Neural crest cell (in vitro differentiated cells): ENCODE measurements at places on chromosomes 5 and 9.

DNA sequence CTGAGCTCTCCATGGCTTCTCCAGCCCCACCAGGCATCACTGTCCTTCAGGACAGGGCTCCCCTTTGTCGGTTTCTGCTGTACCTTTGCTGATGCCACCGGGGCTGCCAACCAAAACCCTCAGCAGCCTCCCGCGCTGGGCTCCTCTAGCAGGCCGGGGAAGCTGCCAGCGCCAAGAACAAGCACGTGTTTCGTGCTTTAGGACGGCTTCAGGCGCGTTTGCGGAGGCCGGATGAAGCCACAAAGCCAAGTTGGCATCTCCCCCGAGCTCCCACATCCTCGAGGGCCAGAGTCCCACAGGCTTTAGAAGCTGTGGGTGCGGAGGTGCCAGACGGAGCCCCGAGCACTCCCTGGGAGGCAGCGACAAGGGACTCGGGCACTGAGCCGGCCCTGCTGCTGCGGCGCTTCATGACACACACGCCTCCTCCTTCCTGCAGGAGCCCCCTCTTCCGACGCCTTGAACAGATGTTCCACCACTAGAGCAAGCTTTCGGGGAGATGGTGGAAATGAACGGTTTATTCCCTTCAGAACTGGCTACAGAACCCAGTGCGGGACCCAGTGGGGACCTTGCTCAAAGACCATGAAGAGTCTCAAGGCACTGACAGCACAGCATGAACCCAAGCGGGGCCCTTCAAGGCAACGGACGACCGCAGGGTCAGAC is 36.7 kb downstream of the SARDH start:
- no peak for DNase-seq

- no peak for DNase-seq
Observed at GRCh38 chr5:137666461-137666850, 69.4 kb downstream of the KLHL3 start.

DNA sequence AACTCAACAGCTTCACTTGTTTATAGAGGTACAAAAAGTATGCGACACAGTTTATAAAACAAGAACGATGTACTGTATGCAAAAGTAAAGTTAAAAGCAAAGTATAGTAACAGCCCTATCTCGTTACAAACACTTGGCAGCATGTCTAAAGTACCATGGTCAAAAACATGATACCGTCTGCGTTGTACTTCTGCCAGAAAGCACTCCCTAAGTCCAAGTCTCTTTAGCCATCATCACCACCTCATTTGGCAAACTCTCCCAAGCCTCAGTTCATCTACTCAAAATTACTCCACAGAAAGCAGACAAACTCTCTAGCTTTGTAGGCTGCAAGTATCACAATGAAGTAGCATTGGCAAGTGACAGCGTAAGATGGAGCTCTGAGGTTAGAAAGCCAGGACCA is 73.4 kb downstream of the NFIB start:
- DNase-seq: no peak

GRCh38 chr5:78636682-78637081 is 11.9 kb downstream of the LHFPL2 start:
- DNase-seq: no peak

DNA sequence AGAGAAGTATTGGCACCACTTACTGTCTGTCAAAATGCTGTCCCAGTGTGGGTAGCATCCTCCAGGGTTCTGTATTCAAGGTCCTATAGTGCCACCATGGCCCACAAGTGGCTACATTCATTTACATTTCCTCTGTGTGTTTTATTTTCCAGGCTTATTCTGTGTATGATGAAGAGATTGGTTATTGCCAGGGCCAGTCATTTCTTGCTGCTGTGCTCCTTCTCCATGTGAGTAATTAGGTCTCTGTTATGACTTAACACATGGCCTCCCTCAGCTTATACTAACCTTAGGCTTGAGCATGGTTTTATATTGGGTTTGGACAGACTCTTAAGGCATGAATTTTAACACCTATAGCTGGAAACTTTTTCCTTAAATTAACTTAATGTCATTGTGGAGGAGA is 36.7 kb downstream of the GPR21 start:
- DNase-seq: no peak
